A673 (cell line): ENCODE measurements at places on chromosomes 4 and X. TPM values are rescaled to one million over a fixed set of nuclear protein-coding genes. Genes with fewer than 3 reads are reported as not detected.

GRCh38 chrX:103356858-103357257, 552 bp downstream of the TCEAL9 start:
- no peaks in the 10 kb centered on the region for H3K27me3 ChIP-seq
- peak overlapping the region; percentile 83 for H3K27ac ChIP-seq
- H3K4me3 ChIP-seq: peak overlapping the region; percentile 80
- peaks cover 5% of the 10 kb centered on the region for H3K36me3 ChIP-seq
- DNase-seq: no peak

GRCh38 chrX:63434665-63435064, 83.5 kb upstream of the SPIN4 start:
- H3K36me3 ChIP-seq: no peaks in the 10 kb centered on the region
- H3K27ac ChIP-seq: no peak overlapping the region
- H3K27me3 ChIP-seq: no peaks in the 10 kb centered on the region
- no peaks in the 10 kb centered on the region for H3K4me1 ChIP-seq

- no peaks in the 10 kb centered on the region for H3K4me1 ChIP-seq
- H3K36me3 ChIP-seq: no peaks in the 10 kb centered on the region
- H3K4me3 ChIP-seq: no peak within 1 kb of the TSS
- H3K27ac ChIP-seq: no peak within 1 kb of the TSS
- H3K27me3 ChIP-seq: no peaks in the 10 kb centered on the region
Observed at GRCh38 chrX:129982300-129983251, at the start of gene BCORL1. Gene BCORL1, plus strand, starts transcription at chrX:129982635. Its CDS starts 22,597 bp downstream, at chrX:130005232.

DNA sequence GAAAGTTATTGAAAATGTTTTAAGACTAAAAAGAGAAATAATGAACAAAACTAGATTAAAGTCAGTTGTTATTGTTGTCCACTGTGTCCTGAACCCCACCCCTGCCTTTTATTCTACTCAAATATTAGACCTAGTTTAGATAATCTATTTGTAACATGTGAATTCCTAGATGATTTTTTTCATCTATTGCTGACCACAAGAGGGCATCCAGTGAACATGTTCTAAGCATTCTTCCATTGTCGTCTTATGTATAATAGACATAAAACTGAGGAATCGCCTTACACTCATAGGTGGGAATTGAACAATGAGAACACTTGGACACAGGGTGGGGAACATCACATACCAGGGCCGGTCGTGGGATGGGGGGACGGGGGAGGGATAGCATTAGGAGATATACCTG, 36.4 kb upstream of the HPRT1 start:
- H3K4me1 ChIP-seq: no peaks in the 10 kb centered on the region
- H3K4me3 ChIP-seq: no peak overlapping the region
- no peak overlapping the region for H3K27ac ChIP-seq
- no peaks in the 10 kb centered on the region for H3K36me3 ChIP-seq
- H3K27me3 ChIP-seq: no peaks in the 10 kb centered on the region
- peak; percentile 36 for DNase-seq

DNA sequence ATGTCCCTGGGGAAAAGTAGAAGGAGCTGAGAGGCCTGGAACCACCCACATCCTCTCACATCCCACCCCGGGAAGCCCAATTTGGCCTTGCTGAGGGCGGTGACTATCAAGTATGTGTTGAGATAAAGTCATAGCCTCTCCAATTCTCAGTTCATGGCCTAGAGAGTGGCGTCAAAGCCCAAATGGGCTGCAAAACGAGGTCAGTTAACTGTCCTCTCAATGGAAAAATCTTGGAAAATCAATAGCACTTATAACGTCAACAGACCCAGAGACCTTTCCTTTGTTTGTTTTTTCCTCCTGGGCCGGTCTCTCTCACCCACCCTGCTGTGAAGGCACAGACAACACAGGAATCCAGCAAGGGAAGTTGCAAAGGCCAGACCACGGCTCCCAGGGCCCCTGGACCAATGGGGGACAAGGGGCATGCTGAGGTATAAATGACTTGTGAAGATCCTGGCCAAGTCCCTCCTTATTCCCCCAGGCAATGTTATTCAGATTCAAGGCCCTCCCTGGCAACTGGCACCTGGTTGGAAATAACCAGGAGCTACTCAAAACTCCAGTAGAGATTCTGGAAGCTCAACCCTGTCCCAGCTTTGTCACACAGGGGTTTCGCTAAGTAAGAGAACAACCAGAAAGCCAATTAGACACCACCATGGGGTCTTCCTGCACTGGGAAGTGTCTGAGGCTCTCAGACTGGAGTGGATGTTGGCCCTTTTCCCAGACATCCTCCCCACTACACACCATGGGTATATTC, 38.6 kb downstream of the TSC22D3 start:
- H3K27me3 ChIP-seq: no peaks in the 10 kb centered on the region
- H3K4me1 ChIP-seq: peaks cover 23% of the 10 kb centered on the region
- no peak overlapping the region for H3K4me3 ChIP-seq
- H3K27ac ChIP-seq: peak overlapping the region; percentile 29
- DNase-seq: peak; percentile 94
- H3K36me3 ChIP-seq: no peaks in the 10 kb centered on the region

DNA sequence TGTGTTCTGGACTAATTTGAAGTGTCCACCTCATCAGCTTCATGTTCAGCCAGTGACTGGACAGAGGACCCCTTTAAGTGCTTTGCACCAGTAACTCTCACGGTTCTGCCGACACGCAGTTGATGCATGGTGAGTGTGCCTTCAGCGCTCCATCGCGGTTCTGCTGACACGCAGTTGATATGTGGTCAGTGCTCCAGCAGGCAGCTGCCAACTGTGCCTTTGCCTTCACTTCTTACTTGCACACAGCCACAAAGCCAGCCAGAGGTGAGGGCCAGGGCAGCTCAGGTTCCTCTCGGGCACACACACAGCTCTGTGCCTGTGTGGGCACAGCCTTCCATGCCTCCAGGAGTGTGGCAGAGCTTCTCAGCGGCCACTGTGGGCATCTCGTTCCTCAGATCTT, 12.4 kb downstream of the NKX1-1 start:
- H3K36me3 ChIP-seq: no peaks in the 10 kb centered on the region
- DNase-seq: no peak
- no peak overlapping the region for H3K27ac ChIP-seq
- H3K27me3 ChIP-seq: no peaks in the 10 kb centered on the region
- H3K4me3 ChIP-seq: no peak overlapping the region

DNA sequence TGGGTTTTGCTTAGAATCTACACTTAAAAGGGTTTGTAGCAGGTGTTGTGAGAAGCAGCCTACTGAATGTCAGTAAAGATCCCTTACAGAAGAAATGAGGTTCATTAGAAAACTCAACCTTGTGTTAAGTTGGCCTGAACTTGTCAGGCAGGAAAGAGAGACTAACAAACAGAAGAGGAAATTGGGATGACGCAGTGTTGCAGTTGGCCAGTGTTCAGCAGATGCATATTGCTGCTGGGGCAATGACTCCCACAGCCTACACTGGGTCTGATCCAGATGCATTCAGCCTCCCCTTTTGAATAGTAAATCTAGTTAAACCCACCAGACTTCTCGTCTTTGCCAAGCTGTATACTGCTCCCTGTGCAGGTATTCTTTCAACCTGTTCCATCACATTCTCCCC, 409.4 kb downstream of the UBE2NL start:
- no peaks in the 10 kb centered on the region for H3K36me3 ChIP-seq
- no peaks in the 10 kb centered on the region for H3K4me1 ChIP-seq
- H3K27ac ChIP-seq: no peak overlapping the region
- H3K27me3 ChIP-seq: no peaks in the 10 kb centered on the region
- no peak for DNase-seq

- H3K36me3 ChIP-seq: no peaks in the 10 kb centered on the region
- H3K27me3 ChIP-seq: no peaks in the 10 kb centered on the region
- no peak overlapping the region for H3K27ac ChIP-seq
- DNase-seq: no peak
- no peaks in the 10 kb centered on the region for H3K4me1 ChIP-seq
Observed at GRCh38 chr4:48255072-48255958, 14.3 kb downstream of the TEC start.

- no peaks in the 10 kb centered on the region for H3K27me3 ChIP-seq
- H3K4me3 ChIP-seq: no peak overlapping the region
- no peaks in the 10 kb centered on the region for H3K36me3 ChIP-seq
Observed at GRCh38 chr4:73759357-73759756, 19.0 kb downstream of the CXCL8 start.

DNA sequence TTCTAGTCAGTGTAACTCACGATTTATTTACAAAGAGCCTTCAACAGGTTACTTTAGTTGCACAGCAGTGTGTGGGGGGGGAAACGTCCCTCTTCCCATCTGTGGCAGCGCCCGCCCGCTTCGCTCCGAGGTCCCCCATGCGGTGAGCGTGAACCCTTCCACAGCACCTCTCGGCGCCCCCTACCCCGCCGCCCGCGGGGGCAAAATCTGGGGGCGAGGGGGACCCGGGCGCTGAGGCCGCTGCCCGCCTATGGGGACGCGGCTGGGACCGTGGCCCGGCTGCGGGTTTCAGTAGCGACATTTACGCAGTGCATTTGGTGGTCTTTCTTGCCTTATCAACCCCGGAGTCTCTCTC, 6.4 kb downstream of the NKX6-1 start:
- peaks cover 14% of the 10 kb centered on the region for H3K36me3 ChIP-seq
- H3K4me1 ChIP-seq: no peaks in the 10 kb centered on the region
- no peak overlapping the region for H3K4me3 ChIP-seq
- no peak for DNase-seq

DNA sequence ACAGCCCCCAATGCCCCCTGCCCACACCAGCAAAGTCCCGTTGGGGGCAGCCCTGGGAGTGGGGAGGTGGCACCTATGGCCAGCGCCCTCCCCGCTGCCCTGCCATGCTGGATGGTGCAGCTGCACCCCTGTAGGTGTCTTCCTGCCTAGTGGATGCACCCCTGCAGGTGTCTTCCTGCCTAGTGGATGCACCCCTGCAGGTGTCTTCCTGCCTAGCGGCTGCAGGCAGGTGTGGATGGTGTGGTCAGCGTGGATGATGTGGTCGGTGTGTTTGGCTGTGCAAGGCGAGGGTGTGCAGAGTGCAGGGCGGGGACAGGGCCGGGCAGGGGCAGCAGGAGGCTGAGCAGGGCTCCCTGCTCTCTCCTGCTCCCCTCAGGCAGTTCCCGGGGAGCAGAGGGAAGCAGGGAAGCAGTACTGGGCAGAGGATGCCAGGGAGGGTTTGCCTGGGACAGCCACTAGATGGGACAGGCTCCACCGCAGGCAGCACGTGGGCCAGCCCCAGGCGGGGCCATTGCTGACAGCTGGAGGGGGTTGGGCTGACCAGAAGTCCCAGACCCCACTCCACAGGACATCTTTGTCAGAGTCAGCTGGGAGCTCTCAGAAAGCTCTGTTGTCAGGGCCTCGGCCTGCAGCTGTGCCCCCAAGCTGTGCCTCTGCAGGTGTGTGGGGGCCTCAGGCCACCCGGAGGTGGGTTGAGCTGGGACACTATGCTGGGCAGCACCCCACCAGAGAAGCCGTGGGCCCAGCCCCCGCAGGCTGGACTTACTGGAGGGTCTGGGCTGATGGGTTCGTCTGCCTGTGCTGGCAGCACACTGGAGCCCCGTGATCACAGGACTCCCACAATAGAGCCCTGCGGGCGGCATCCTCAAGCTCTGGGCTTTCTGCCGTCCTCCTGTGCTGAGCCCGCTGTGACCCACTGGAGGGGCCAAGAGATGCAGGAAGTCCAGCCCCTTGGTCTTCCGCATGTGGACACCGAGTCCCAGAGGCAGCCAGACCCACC, 23.7 kb downstream of the DOK7 start:
- H3K4me1 ChIP-seq: no peaks in the 10 kb centered on the region
- H3K27me3 ChIP-seq: peaks cover 53% of the 10 kb centered on the region
- no peak for DNase-seq
- no peaks in the 10 kb centered on the region for H3K36me3 ChIP-seq

GRCh38 chrX:11953615-11954014, 184.7 kb upstream of the FRMPD4 start:
- H3K27ac ChIP-seq: no peak overlapping the region
- no peak overlapping the region for H3K4me3 ChIP-seq
- peak; percentile 48 for DNase-seq
- H3K27me3 ChIP-seq: no peaks in the 10 kb centered on the region

DNA sequence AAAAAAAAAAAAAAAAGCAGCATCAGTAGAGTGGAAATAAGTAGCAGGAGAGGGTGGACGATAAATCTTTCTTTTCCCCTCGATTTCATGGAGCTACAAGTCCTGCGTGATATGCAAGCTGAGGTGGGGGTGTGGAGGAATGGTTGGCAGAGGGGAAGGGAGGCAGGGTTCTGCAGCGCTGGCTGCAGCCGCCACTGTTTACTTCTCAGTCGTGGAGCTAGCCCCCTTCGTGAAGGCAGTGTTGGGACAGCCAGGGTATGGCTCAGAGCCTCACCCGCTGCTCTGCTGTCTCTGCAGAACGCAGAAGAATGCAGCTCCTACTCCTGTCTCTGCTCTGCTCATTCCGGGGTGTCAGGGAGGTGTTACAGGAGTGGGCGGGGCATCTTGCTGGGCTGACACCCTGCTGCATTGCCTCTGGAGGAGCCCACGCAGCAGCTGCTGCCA, 140.6 kb downstream of the GPM6A start:
- H3K4me1 ChIP-seq: no peaks in the 10 kb centered on the region
- no peaks in the 10 kb centered on the region for H3K27me3 ChIP-seq
- no peak overlapping the region for H3K27ac ChIP-seq
- H3K4me3 ChIP-seq: peak overlapping the region; percentile 26
- H3K36me3 ChIP-seq: no peaks in the 10 kb centered on the region

- H3K27ac ChIP-seq: no peak overlapping the region
- no peak for DNase-seq
- H3K4me1 ChIP-seq: no peaks in the 10 kb centered on the region
- H3K36me3 ChIP-seq: no peaks in the 10 kb centered on the region
- H3K27me3 ChIP-seq: no peaks in the 10 kb centered on the region
Observed at GRCh38 chr4:160276785-160277325, 1174.0 kb downstream of the RAPGEF2 start.

DNA sequence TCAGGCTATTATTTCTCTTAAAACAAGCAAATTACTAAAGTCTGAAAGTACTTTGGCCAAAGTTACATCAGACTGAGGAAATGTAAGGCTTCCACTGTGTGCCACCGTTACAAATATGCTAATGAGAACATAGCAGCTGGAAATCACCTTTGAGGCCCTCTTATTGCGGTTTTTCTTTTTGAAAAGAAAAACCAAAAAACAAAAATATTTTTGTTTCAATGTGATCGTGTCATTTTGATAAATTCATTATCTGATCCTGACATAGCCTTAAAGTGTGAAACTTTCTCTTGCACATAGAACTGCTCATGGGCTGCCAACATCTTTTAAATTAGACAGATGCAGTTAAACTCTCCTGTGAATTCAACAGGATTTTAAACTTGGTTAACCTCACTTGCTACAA, 2.8 kb upstream of the TIFA start:
- H3K27ac ChIP-seq: no peak overlapping the region
- DNase-seq: no peak
- H3K36me3 ChIP-seq: no peaks in the 10 kb centered on the region
- no peaks in the 10 kb centered on the region for H3K27me3 ChIP-seq
- H3K4me1 ChIP-seq: no peaks in the 10 kb centered on the region

Gene SOWAHB
- total RNA-seq: 0.13 and 0.15 TPM in 2 replicates

Gene MED28
- total RNA-seq: 46.6 and 48.8 TPM in 2 replicates

Gene PABPC1L2B
- total RNA-seq: not detected in 2 replicates

Gene XKRX
- not detected in 2 replicates for total RNA-seq

Gene TMEM154
- 2.3 and 2.6 TPM in 2 replicates for total RNA-seq

Gene PTTG2
- not detected in 2 replicates for total RNA-seq

Gene ASB12
- not detected in 2 replicates for total RNA-seq

Gene PCSK1N
- total RNA-seq: 16.9 and 17.6 TPM in 2 replicates

Gene VCX3A
- total RNA-seq: not detected in 2 replicates

Gene TECRL
- total RNA-seq: not detected in 2 replicates
